Hepatocyte (in vitro differentiated cells): ENCODE measurements at places on chromosomes 4 and X.
A peak's percentile ranks its signal among the peaks of the same experiment; 100 is the strongest.

DNA sequence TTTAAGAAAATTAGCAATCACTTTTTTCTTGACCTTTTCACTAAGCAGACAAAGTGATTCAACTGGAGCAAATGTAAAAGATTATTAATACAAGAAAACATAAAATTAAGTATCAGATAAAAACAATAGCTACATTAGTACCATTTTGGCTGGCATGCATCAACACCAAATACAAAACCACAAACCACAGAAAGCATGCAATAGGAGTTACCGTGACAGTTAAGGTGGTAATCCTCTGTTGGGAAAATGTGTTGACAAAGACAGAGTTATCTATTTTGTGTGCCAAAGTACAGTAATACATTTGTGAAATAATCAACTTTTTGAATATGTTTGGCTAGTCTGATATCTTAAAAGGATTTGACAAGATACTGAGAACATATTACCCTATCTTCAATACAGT, 89.8 kb upstream of the ETNPPL start:
- no peak for DNase-seq

GRCh38 chr4:83196921-83197320, 82.4 kb upstream of the PLAC8 start:
- DNase-seq, result no peak

GRCh38 chr4:158758703-158759102, 10.1 kb upstream of the FNIP2 start:
- no peak for DNase-seq

GRCh38 chr4:180717451-180718033, 1525.7 kb upstream of the TENM3 start:
- DNase-seq, result no peak

DNA sequence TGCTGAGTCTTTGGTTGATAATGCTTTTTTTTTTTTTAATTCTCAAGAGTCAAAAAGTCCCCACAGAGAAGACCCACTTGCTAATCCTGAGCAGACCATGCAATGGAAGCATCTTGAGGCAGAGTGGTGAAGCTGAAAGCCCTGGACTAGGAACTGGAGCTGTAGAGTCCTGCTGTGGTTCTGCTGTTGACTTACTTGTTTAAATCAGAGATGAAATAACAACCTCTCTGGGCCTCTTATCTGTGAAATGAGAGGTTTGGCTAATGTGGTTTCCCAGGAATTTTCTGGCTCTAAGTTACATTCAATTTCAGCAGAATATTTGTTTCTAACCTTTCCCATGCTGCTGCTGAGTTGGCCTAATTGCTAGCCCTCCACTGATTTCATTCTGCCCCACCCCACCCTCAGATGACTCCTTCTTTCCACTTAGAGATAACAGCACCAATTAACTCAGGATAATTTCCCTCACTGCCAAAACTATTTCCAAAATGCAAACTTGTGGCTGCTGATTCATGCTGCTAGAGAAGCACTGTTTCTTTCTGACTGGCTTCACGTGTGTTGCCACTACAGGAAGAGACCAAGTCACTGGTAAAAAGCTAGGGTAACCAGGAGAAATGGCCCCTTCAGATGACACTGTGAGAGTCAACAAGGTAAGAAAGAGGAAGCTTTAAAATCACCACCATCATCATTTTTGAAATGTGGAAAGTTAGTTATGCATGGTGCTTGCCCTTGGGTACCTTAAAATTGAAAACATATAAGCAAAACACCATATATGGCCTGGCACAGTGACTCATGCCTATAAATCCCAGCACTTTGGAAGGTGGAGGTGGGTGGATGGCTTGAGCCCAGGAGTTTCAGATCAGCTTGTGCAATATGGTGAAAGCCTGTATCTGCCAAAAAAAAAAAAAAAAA, 326.4 kb downstream of the DCHS2 start:
- peak; percentile 16 for DNase-seq

GRCh38 chr4:77344001-77344400, 187.0 kb downstream of the CCNG2 start:
- no peak for DNase-seq

- no peak for DNase-seq
Observed at GRCh38 chr4:5749568-5749967, 38.6 kb downstream of the EVC start.

DNA sequence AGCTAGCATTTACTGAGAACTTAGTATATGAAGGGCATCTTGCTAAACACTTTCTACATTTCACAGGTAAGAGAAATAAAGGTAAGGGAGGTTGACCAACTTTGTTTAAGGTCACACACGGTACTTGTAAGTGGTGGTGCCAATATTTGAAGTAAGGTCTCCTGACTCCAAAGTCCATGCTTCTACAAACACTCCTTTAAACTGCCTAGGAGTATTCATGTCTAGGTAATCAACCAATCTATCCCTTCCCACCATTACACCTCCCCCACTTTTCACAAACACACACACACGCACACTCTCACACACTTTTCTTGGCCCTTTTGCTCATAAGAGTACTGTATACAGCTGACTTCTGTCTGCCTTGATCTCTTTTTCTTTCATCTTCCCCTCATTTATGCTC, 7.1 kb downstream of the BEX1 start:
- DNase-seq, result no peak

- no peak for DNase-seq
Observed at GRCh38 chr4:37760840-37761239, 65.6 kb upstream of the PGM2 start.

DNA sequence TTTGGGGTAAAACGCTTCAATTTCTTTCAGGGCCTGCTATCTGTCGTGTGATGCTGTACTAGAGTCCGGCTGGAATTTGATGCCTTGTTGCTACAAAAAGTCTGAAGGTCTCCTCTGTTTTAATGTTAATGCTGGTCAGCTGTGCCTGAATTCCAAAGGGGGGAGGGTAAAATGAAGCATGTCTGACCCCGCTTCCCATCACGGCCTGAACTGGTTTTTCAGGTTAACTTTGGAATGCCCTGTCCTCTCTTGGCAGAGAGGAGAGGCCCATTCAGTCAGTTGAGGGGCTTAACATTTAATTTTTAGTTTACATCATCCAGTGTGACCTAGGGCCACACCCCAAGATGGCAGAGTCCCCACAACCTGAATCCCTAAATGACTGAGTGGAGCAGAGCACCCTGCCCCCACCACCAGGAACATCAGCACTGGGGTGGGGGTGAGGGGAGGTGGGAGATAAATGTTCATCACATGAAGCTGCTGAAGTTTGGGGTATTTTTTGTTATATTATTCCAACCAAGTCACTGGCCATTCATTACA, 47.9 kb upstream of the GPR78 start:
- no peak for DNase-seq

DNA sequence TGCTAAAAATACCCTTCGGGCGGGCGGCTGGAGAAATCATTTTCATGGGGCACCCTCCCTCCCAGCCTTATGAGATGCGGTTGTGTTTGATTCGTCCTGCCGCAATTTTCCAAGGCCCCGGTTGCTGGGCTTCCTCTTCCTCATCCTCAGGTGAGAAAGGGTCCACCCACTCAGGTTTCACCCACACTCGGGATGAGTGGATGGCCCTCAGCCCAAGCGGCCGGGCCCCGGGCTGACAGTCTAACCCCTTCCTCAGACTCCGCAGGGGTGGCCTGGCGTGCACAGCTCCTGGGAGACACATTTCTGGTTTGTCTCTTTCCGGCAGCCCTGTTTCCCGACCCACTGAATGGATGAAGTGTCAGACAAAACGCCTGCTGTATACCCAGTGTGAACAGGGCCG, 116.5 kb upstream of the LRPAP1 start:
- DNase-seq, result no peak
